ENCODE measurements at places on chromosomes 16 and 17.

DNA sequence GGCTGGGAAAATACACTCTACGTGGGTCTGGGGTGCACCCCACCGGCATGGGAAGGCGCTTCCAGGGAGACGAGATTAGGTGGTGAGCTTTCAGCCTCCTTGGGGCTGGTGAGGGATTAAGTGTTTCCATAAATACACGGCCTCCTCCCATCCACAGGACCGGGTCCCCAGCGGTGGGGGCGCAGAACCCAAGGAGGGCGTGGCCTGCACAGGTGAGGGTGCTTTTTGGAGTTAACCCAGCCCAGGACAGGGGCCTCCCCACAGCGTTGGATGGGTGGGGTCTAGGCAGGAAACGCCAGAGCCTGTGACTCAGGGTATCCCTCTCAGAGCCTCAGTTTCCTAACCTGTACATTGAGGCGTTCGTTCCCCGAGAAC is 1.1 kb downstream of the C16orf74 start:
- peak; percentile 87 for DNase-seq
- peaks cover 61% of the 10 kb centered on the region for H3K4me1 ChIP-seq
- H3K4me3 ChIP-seq, result peak overlapping the region; percentile 99

- no peaks in the 10 kb centered on the region for H3K27me3 ChIP-seq
- no peaks in the 10 kb centered on the region for H3K4me1 ChIP-seq
- no peak for DNase-seq
- no peak overlapping the region for H3K27ac ChIP-seq
- peaks cover 17% of the 10 kb centered on the region for H3K36me3 ChIP-seq
Measured at GRCh38 chr17:67867591-67867990, 42.3 kb downstream of the BPTF start.

DNA sequence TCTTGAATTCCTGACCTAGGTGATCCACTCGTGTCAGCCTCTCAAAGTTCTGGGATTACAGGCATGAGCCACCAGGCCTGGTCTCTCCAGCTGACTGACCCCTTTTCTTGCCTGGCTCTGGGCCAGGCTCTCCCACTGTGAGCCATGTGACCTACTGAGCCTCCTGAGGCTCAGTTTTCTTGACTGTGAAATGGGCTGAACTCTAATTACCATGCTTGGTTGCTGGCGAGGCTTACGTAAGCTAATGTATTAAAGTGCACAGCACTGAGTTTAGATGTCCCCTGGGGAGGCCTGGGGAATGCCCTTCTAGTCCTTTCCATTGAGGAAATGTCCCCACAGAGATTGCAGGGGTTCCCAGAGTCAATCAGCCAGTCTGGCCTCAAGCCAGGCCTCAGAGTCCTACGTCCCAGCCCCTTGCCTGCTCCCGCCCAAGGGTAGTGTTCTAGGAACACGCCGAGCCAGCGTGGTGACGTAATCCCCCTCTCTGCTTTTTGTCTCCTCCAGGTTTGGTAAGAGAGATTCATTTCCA is 45.8 kb upstream of the LGALS9 start:
- no peak for DNase-seq
- no peak overlapping the region for H3K4me3 ChIP-seq
- peaks cover 16% of the 10 kb centered on the region for H3K4me1 ChIP-seq
- H3K36me3 ChIP-seq, result no peaks in the 10 kb centered on the region

GRCh38 chr16:74113545-74113944 is 183.1 kb upstream of the PSMD7 start:
- H3K4me3 ChIP-seq, result no peak overlapping the region
- DNase-seq, result no peak
- no peaks in the 10 kb centered on the region for H3K4me1 ChIP-seq
- H3K27ac ChIP-seq, result no peak overlapping the region
- H3K27me3 ChIP-seq, result no peaks in the 10 kb centered on the region

Data from RWPE2 (cell line).